ENCODE measurements at places on chromosomes 2 and 18. TPM values are rescaled to one million over a fixed set of nuclear protein-coding genes. Genes with fewer than 3 reads are reported as not detected.

- no peak for DNase-seq
Measured at GRCh38 chr18:55228707-55229106, 269.4 kb upstream of the CCDC68 start.

- DNase-seq: no peak
Measured at GRCh38 chr2:111095434-111095833, 25.3 kb upstream of the BCL2L11 start.

DNA sequence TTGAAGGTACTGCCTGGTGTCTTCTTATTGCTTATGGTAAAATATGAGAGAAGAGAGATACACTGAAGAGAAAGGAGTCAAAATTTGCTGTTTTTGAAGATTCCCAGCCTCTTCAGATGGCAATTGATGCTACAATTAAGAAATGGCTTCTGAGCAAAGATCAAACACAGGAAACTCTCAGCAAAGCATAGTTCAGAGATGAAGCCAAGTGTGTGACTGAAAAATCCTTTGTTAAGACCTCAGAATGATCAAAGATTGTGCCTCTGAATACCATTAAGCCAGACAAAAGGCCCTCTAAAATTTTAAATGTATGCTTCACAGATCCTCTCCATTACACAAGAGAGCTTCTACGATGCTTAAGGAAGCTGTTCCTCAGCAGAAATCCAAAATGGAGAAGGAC lies 216.3 kb downstream of the UXS1 start:
- DNase-seq: no peak

DNA sequence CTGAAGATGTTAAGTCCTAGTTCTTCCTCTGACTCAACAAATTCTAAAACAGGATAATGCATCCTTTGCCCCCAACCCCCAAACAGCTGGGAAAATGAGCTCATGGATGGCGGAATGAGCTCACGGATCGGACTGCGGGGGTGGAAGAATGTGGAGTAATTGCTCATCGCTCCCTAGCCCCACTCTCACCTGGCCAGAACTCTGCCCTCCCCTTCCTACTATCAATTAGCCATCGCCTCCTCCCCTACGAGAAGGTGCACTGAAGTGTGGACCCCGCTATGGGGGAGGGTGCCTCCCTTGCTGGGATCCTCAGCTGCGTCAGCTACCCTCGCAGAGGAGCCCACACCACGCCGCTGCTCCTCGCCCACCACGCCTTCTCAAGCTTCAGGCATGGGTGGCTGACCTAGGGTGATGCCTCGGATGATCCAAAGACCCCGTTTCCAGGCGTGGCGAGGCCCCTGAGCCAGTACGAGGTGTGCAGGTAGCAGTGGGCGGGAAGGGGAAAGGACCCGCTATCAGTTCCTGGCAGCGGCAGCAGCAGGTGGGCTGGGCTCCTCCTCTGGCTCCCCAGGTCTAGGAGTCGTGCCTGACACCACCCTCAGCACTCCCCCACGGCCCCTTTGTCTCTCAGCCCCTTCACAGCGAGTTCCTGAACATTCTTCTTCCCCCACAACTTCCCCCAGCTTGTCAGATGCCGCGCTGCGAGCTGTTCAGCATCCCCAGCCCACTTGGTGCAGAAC lies 82.1 kb upstream of the POMC start:
- DNase-seq: no peak

GRCh38 chr2:237170020-237170419 lies 84.3 kb downstream of the COPS8 start:
- no peak for DNase-seq

The TLX2 gene
- polyA plus RNA-seq: not detected

- no peak for DNase-seq
Measured at GRCh38 chr2:174762464-174762863, 1.8 kb downstream of the CHRNA1 start.

- no peak for DNase-seq
Measured at GRCh38 chr2:15932394-15933183, 7.8 kb upstream of the MYCN start.
